ENCODE measurements at places on chromosomes 7 and 10. TPM values are rescaled to one million over a fixed set of nuclear protein-coding genes. Genes with fewer than 3 reads are reported as not detected.

DNA sequence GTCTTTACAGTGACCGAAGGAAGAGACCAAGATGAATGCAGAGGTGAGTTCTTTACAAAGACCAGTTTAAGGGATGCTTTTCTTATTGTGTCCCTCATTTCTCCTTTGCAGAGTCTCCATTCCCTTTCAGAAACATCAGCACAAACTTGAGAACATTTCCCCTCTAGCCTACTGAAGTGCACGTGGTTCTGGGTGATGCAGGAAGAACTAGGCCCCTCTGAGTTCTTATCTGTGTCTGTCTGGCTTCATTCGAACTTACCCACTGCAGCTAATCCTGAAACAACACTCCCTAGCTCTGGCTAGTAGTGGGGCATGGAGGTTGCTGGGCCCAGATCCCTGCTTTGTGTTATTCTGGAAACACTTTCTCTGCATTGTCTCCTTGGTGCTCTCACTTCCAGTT, 12.6 kb downstream of the BLVRA start:
- DNase-seq = no peak

GNAT3 gene
- not detected for total RNA-seq

OIT3 gene
- total RNA-seq = not detected

- DNase-seq = no peak
Observed at GRCh38 chr10:130962240-130963051, 349.1 kb downstream of the TCERG1L start.

DNA sequence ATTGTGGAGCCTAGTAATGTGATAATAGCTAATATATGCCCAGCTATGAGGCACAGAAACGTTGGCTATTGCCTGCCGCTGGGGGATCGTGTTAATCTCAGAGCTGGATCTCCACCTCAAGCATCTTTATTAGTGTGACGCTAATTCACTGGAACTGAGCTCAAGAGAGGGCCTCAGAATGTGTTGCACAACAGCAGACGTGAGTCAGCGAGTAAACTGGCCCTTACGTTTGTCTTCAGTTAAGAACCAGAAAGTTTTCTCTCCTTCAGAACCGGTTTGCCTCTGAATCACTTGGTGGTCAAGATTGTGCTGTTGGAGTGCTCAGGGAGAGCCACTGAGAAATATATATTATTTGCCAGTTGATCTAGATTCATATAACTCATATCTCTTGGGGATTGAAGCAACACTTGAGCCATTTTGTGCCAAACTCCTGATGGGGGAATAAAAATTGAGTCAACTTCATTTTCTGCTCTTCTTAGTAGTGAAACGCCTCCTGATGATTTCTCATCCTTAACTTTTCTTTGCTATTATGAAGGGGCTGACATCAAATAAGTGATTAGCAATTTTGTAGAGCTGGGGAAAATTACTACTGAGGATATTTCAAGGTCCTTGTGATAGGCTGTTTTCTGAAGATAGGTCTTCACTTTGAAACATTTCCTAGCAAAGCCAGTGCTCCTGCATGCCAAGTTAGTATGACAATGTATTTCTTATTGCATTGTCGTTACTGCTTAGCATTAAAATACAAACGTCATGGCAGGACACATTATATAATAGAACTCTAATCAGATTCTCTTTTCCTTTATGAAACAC, 22.3 kb downstream of the BZW2 start:
- DNase-seq = no peak

FXYD4 gene
- not detected for total RNA-seq

DNA sequence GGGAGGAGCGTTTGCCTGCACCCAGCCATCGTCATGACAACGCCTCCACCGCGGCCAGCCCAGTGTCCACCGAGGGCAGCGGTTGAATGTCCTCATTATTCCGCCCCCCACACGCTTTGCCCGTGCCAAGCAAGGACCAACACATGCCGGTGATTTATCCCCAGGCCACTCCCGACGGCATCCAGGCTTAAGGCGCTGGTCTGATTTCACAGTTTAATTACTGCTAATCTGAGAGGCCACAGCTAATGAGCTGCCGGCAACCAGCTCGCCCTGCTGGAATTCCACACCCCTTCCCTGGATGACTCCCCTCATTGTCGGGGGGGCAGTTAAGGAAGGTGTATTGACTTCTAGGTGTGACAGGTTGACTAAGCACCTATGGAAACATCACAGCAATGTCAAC, 432.3 kb downstream of the DNAJB6 start:
- DNase-seq = no peak

Data from esophagus squamous epithelium (tissue), 5 donors.